Small intestine (tissue), 16 donors: ENCODE measurements at places on chromosomes 1 and 21. TPM values are rescaled to one million over a fixed set of nuclear protein-coding genes. Genes with fewer than 3 reads are reported as not detected.

UROD gene
- polyA plus RNA-seq: 85.4 TPM

ANXA9 gene
- 0.43 TPM for polyA plus RNA-seq

POLR3C gene
- 16.2 TPM for polyA plus RNA-seq

SPRR2B gene
- not detected for polyA plus RNA-seq

AADACL3 gene
- polyA plus RNA-seq: not detected

CACNA1S gene
- 0.01 TPM for polyA plus RNA-seq

HNRNPCL2 gene
- polyA plus RNA-seq: not detected

CFAP107 gene
- 0.01 TPM for polyA plus RNA-seq

TTLL7 gene
- polyA plus RNA-seq: not detected

- peaks cover 11% of the 10 kb centered on the region for H3K27me3 ChIP-seq
- no peak overlapping the region for H3K27ac ChIP-seq
- H3K36me3 ChIP-seq: no peaks in the 10 kb centered on the region
- DNase-seq: no peak
- H3K4me1 ChIP-seq: no peaks in the 10 kb centered on the region
These were observed 16.8 kb upstream of the CNTN2 start for GRCh38 chr1:205026181-205026580.

GRCh38 chr1:209770636-209771415 is 13.5 kb downstream of the C1orf74 start:
- no peaks in the 10 kb centered on the region for H3K27me3 ChIP-seq
- H3K4me3 ChIP-seq: no peak overlapping the region
- H3K4me1 ChIP-seq: peaks cover 3% of the 10 kb centered on the region
- no peaks in the 10 kb centered on the region for H3K36me3 ChIP-seq
- no peak for DNase-seq

DNA sequence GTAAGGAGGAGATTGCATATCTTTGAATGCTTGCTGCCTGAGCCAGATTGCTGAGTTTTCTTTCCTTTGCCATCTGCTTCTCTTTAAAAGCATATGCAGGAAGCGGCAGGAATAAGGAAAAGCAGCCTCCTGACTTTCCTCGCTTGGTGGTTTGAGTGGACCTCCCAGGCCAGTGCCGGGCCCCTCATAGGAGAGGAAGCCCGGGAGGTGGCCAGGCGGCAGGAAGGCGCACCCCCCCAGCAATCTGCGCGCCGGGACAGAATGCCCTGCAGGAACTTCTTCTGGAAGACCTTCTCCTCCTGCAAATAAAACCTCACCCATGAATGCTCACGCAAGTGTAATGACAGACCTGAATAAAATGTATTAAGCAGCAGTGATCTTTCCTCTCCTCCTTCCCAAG is 1.5 kb downstream of the CORT start:
- DNase-seq: no peak
- H3K36me3 ChIP-seq: peaks cover 19% of the 10 kb centered on the region

DNA sequence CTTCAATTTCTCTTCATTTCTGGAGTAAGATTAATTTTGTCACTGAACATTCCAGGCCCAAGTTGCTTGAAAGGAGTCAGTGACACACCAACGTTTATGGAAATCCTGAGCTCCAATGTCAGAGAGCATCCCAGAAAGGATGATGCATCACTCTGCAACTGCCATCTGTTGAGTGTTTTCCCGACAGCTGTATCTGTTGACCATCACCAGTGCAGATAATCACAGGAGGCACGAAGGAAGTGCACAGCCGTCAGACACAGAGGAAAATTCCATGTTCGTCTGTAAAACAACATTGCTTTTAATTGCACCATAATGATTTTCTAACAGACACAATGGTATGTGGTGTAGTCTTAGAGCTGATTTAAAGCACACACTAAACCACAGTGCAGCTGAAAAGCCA is 376.7 kb upstream of the ADGRL2 start:
- no peak overlapping the region for H3K4me3 ChIP-seq
- no peaks in the 10 kb centered on the region for H3K4me1 ChIP-seq
- no peaks in the 10 kb centered on the region for H3K27me3 ChIP-seq
- no peak for DNase-seq
- H3K36me3 ChIP-seq: no peaks in the 10 kb centered on the region

- no peak overlapping the region for H3K4me3 ChIP-seq
- peaks cover 8% of the 10 kb centered on the region for H3K4me1 ChIP-seq
- no peak overlapping the region for H3K27ac ChIP-seq
- H3K36me3 ChIP-seq: peaks cover 26% of the 10 kb centered on the region
- peak; percentile 2 for DNase-seq
These were observed 9.2 kb downstream of the PTBP2 start for GRCh38 chr1:96730574-96731298.

DNA sequence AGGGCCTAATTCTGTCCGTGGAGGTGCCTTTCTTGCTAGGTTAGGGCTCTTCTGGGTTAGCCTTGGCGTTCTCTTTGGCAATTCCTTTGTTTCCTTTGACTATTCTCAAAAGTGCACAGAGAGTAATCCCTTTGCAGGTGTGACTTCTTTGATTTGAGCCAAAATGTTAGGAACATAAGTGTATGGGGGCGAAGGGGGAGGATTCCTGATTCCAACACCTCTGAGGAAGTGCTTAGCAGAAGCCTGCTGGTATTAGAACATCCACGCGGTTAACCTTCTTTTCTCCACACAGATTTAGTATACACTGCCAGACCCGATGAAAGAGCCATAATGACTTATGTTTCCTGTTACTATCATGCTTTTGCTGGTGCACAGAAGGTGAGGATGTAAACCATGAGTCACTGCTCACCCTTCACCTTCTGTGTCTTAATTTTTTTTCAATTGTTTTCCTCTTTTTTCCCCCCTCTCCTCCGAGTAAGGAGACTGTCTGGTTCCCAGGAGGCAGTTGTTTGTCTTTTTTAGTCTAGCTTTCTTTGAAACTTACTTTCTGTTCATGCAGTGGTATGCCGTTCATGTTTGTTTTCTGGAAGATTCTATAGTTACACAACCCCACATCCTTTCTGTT is 48.0 kb downstream of the ACTN2 start:
- no peak overlapping the region for H3K4me3 ChIP-seq
- DNase-seq: no peak
- H3K27me3 ChIP-seq: no peaks in the 10 kb centered on the region
- no peaks in the 10 kb centered on the region for H3K36me3 ChIP-seq

DNA sequence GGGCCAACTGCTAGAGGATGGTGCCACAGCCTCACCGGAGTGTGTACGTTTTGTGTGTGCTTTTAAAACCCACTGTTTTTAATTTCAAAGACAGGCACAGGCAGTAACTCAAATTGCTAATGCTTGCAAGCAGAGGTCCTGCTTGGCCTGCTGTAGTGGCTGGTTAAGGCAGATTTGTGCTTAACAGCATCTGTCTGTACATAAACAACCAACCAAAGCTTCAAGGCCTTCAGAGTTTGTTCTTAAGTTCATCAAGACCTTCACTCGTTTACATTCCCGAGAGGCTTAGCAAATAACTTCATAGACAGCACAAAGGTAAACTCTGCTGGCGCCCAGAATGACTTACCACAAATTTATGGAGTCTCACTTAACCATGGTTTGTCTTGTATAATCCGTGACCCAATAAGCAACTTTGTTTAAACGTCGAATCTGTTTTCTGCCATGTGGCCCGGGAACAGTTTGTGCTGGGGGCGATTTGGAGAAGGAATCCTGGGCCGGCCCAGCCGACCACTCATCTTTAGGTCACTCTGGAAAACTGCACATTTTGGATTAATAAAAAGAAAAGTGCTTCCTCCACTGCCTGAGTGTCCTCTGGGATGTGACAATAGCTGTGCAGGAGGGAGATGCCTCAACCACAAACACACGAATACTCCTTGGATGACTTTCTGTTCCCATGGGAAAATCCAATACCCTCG is 58.1 kb downstream of the CAPZB start:
- H3K4me1 ChIP-seq: peaks cover 45% of the 10 kb centered on the region
- DNase-seq: no peak
- no peaks in the 10 kb centered on the region for H3K36me3 ChIP-seq
- no peak overlapping the region for H3K4me3 ChIP-seq
- H3K27ac ChIP-seq: no peak overlapping the region

DNA sequence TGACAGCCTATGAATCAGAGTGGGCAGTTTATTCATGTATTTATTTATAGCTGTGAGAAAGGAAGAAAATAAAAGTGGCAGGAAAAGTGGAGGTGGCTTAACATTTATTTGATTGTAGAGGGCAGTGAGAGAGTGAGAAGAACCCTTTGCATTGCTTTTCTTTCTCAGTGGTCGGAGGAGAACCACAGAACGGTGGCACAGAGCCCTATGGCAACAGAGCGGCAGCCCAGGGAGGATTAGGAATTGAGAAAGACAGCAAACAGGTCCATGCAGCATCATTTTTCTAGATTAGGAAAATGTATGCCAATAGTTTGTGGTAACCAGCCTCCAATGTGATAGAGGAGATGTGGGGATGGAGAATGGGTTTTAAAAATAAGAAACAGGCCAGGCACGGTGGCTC is 53.1 kb downstream of the NMNAT2 start:
- no peaks in the 10 kb centered on the region for H3K36me3 ChIP-seq
- no peak for DNase-seq
- H3K27ac ChIP-seq: no peak overlapping the region
- no peaks in the 10 kb centered on the region for H3K4me1 ChIP-seq

DNA sequence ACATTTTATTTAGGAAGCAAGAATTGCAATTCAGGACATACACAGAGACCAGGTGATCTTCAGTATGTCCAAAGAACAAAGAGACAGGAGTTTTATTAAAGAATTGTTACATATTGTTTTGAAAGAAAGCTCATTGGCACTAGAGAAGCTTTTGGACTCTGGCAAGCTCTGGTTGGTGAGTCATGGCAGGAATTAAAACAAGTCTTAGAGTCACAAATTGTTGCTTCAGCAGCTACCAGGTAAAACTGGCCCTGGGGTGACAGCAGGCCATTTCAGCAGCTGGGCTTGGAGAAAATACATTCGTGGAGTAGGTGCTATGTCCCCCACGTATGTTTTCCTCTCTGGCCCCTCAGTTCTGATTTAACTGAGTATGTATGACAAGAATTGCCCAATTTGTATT is 58.8 kb downstream of the MAP3K21 start:
- DNase-seq: peak; percentile 71
- H3K36me3 ChIP-seq: peaks cover 5% of the 10 kb centered on the region
- H3K27ac ChIP-seq: no peak overlapping the region
- no peaks in the 10 kb centered on the region for H3K4me1 ChIP-seq

DNA sequence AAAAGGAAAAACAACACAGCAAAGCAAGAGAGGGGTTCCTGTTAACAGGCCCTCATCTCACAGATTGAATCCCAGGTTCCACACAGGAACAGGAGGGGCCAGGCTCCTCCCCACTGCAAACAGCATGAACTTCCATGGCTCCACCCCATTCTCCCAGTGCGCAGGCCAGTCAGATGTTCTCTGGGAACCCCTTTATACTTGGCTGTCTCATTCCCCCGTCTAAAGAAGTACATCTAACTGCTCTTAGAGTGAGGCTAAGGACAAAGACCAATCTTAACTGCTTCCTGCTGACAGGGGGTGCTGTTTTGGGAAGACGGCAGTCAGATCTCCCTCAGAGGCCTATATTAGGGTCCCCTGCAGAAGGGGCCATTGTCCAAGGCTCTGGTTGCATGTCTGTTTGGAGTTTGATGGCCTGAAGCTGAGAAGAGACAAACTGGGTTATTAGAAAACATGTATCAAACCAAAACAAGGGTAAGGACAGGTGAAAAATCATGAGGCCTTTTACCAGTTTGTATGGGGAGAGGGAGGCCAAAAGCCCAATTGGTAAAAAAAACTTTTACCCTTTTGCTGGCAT is 10.5 kb upstream of the NASP start:
- H3K27ac ChIP-seq: no peak overlapping the region
- DNase-seq: no peak
- H3K4me3 ChIP-seq: no peak overlapping the region
- H3K36me3 ChIP-seq: peaks cover 29% of the 10 kb centered on the region
- H3K4me1 ChIP-seq: no peaks in the 10 kb centered on the region
- no peaks in the 10 kb centered on the region for H3K27me3 ChIP-seq

DNA sequence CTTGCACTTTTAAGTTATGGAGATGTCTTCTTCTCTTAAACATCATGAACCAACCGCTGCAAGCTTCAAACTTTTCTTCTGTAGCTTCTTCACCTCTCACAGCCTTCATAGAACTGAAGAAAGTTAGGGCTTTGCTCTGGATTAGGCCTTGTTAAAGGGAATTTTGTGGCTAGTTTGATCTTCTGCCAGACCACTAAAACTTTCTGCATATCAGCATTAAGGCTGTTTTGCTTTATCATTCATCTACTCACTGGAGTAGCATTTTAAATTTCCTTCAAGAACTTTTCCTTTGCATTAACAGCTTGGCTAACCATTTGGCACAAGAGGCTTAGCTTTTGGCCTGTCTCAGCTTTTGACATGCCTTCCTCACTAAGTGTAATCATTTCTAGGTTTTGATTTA is 43.0 kb upstream of the RGL1 start:
- DNase-seq: no peak
- no peaks in the 10 kb centered on the region for H3K4me1 ChIP-seq
- no peaks in the 10 kb centered on the region for H3K36me3 ChIP-seq
- no peak overlapping the region for H3K4me3 ChIP-seq
- no peaks in the 10 kb centered on the region for H3K27me3 ChIP-seq
- H3K27ac ChIP-seq: no peak overlapping the region

DNA sequence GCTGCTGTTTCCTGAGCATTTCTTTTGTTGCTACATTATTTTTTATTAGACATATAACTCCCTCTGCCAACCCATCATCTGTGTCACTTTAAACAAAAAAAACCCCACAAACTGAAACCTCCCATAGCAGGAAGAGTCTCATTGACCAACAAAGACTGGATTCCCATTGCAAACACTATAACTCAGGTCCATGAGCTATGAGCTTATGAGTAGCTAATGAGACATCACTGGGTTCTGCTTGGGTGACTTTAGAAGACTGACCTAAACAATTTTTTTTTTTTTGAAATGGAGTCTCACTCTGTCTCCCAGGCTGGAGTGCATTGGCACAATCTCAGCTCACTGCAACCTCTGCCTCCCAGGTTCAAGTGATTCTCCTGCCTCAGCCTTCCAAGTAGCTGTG is 212.8 kb downstream of the LTN1 start:
- no peak for DNase-seq
- H3K36me3 ChIP-seq: no peaks in the 10 kb centered on the region
- no peaks in the 10 kb centered on the region for H3K27me3 ChIP-seq
- no peak overlapping the region for H3K4me3 ChIP-seq
- H3K4me1 ChIP-seq: no peaks in the 10 kb centered on the region
- no peak overlapping the region for H3K27ac ChIP-seq

- H3K27ac ChIP-seq: no peak overlapping the region
- no peaks in the 10 kb centered on the region for H3K4me1 ChIP-seq
- H3K36me3 ChIP-seq: no peaks in the 10 kb centered on the region
- no peaks in the 10 kb centered on the region for H3K27me3 ChIP-seq
- DNase-seq: no peak
These were observed 12.8 kb upstream of the S100A2 start for GRCh38 chr1:153578490-153578889.

GRCh38 chr21:25326181-25326580 is 281.1 kb downstream of the MRPL39 start:
- H3K27ac ChIP-seq: no peak overlapping the region
- H3K4me3 ChIP-seq: no peak overlapping the region
- H3K27me3 ChIP-seq: no peaks in the 10 kb centered on the region
- no peaks in the 10 kb centered on the region for H3K36me3 ChIP-seq

GRCh38 chr1:93641527-93641926 is 40.1 kb downstream of the BCAR3 start:
- H3K36me3 ChIP-seq: no peaks in the 10 kb centered on the region
- H3K27me3 ChIP-seq: no peaks in the 10 kb centered on the region
- no peaks in the 10 kb centered on the region for H3K4me1 ChIP-seq
- no peak overlapping the region for H3K27ac ChIP-seq
